ENCODE measurements at places on chromosomes 7 and 10.

GRCh38 chr7:22589641-22590201 lies 89.7 kb upstream of the STEAP1B start:
- DNase-seq: no peak

GRCh38 chr7:92485267-92485892 lies 7.6 kb upstream of the ERVW-1 start:
- DNase-seq: no peak

DNA sequence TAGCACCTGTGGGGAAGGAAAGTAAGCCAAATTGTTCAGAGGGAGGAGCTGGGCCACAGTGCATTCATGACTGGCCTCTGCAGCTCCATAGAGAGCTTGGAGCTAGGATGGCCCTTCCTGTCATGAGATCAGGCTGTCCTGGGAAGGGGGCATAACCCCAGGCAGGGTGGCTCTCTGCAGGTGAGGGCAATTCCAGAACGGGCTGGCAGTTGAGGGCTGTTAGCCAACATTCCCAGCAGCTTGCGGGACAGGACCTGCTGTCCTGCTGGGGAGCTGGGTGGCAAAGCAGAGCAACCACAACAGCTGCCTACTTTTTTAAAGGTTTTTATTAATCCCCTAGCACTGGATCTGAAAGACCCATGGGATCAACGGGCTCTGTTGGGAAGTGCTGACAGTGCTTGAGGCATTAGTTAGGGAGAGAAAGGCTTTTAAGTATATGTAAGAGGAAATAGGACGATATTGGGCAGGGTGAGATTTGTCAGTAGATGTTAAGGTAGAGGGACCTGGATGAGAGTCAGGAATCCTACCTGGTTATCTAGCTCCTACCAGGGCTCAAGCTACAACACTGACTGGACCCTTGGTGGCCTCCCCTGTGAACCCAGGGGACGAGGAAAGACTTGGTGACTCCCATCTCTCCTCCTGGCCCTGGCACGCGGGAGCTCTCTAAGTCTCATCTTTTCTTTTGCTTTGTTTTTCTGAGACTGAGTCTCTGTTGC lies 77.8 kb downstream of the NAMPT start:
- no peak for DNase-seq

- no peak for DNase-seq
Observed at GRCh38 chr7:39587393-39587792, 21.2 kb downstream of the YAE1 start.

GRCh38 chr10:110487411-110488331 lies 10.0 kb upstream of the DUSP5 start:
- DNase-seq: no peak

GRCh38 chr7:22569586-22570321 lies 69.8 kb upstream of the STEAP1B start:
- DNase-seq: no peak

DNA sequence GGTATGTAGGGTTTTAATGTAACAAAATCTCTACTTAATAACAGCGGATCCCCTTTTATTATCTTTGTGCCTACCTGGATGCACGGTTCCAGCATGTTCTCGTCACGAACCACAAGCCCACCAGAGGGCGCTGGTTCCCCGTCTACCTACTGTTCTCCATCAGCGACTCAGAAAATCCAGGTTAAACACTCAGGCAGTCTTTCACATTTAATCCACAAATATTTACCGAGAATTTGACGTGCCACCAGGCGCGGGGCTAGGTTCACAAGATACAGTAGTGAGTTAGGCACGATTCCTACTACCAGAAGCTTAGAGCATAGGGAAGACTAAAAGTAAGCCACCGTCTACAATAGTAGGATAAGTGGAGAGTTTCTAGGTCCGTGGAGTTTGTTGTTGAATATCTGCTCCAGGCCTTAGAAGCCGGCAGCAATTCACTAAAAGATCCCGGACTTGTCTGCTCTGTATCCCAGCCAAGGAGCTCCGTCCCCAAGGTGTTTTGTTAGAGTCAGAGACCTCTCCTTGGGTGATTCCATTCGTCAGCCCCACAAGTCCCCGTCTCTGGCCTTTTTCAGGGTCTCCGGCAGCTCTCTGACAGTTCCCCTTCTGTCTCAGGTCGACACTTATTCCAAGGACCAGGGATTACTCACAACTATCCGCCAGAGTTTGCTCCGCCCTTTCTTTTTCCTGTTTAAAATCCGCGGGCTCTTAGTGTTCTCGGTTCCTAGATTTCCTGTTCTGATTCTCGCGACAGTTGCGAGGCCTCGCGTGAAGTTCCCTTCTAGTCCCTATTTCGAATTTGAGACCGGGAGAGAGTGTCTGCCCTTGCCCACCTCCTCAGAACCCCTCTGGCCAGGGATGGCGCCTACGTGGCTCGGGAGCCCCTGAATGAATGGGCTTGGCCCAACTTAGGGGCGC lies 1.5 kb upstream of the KAZALD1 start:
- DNase-seq: peak; percentile 87

DNA sequence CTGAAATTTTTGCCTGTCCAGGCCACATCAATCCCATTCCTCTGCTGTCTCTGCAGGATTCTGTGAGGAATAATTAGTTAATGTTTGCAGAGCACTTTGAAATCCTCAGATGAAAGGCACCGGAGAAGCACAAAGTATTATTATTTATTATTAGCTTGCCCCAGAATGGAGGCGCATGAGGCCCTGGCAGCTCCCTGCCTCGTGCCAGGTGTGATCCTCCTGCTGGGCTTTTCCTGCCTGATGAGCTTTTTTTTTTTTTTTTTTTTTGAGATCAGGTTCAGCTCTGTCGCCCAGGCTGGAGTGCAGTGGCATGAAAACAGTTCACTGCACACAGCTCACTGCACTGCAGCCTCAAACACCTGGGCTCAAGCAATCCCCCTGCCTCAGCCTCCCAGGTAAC lies 65.2 kb downstream of the TCF7L2 start:
- DNase-seq: no peak

GRCh38 chr10:48333856-48334255 lies 27.4 kb downstream of the MAPK8 start:
- no peak for DNase-seq

DNA sequence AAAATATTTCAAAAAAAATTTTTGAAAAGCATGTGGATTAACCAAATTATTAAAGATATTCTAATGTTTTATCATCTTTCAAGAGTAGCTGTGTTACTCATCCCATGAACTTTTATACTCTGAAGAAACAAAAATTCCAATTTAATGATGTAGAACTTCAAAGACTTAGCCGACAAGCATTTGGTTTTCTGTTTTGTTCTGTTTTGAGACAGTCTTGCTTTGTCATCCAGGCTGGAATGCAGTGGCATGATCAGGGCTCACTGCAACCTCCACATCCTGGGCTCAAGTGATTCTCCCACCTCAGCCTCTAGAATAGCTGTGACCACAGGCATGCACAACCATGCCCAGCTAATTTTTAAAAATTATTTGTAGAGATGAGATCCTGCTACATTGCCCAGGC lies 17.8 kb upstream of the LCOR start:
- no peak for DNase-seq

DNA sequence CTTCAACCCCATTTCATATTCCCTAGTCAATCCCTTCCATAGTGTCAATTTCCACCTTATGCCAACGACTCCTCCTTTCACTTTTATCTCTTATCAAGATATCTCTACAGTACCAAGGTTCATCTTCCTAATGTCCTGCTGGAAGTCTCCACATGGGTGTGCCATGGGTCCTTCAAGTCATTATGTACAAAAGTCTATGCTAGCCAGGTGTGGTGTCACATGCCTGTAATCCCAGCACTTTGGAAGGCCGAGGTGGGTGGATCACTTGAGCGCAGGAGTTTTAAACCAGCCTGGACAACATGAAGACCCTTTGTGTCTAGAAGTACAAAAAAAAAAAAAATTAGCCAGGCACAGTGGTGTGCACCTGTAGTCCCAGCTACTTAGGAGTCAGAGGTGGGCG lies 47.6 kb downstream of the PRTFDC1 start:
- no peak for DNase-seq

DNA sequence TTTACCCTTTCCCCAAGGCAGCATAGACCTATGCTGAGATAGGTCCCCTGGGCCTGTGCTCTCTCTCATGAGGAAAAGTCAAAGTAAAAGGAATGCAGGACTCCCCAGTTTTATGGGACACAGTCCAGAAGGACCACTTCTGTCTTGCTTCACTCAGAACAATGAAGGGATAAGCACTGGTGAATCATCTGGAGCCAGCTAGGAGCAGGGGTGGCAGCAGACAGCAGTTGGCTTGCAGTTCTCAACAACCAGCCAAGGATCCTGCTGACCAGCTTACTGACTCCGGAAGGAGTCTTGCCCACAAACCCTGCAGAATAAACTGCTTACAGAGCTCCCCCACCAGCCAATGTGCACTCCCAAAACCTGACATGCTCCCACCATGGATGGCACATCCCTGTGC lies 152.1 kb upstream of the GHITM start:
- no peak for DNase-seq

DNA sequence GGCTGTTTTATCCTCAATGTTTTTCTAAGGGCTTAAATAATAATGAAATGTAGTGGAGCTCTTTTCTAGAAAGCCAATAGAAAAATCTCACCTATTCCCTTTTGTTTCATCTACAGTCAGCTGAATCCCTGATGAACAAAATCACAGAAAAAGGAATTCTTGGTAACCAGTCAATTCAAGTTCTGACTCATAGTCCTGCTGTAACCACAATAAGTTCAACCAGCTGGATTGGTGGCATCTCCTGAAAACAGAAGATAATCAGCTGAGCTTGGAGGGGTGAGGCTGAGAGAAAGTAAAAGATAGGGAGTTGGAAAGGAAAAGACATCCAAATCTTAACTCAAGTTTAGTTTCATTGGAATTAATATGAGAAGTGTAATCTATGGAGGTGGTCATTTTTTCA lies 772.1 kb downstream of the CCSER2 start:
- DNase-seq: no peak

- no peak for DNase-seq
Observed at GRCh38 chr7:30027740-30028215, 434 bp upstream of the PLEKHA8 start.

DNA sequence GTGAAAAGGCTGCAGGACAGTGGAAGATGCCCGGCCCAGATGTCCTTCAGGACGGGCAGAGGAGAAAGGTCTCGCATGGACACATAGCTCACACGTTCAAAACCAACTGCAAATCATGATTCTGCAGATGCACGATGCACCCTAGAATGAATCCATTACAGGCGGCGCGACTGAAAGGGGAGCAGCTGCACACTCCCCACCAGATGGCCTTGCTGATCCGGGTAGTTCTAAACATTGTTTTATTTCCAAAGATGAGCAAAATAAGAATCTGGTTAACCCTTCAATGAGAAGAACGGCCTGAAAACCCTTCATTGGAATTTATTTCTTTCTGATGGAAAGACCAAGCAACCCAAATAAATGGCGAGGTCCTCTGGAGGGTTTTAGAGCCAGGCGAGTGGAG lies 33.8 kb downstream of the CHST15 start:
- no peak for DNase-seq

DNA sequence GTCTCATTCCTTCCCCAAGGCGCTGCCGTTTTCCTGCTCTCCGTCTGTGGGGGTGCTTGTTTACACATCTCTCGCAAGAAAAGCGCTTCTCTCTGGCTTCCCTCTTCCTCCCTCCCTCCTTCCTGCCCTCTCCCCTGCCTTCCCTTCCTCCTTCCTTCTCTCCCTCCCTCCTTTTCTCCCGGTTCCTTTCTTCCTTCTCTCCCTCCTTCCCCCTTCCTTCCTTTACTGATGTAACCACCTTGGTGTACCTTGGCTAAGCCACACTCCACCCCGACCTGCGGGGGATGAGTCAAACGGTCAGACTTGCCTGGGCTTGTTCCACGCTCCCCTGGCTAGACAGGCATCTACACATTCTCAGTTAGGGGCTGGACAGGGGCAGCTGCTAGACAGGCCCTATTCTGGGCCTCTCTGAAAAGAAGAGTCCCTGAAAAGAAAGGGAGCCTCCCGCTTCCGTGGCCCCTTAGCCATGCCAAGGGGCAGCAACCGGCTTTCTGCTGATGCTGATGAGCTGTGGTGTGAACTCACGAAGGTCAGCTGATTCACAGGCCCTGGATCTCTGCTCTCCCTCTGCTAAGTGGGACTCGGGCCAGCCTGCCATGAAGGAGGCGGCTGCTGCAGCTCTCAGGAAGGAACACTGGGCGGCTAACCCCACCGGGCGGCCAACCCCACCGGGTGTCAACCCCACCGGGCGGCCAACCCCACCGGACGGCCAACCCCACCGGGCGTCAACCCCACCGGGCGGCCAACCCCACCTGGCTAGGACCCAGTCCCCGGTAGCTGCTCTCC lies 216.8 kb downstream of the TCERG1L start:
- no peak for DNase-seq

DNA sequence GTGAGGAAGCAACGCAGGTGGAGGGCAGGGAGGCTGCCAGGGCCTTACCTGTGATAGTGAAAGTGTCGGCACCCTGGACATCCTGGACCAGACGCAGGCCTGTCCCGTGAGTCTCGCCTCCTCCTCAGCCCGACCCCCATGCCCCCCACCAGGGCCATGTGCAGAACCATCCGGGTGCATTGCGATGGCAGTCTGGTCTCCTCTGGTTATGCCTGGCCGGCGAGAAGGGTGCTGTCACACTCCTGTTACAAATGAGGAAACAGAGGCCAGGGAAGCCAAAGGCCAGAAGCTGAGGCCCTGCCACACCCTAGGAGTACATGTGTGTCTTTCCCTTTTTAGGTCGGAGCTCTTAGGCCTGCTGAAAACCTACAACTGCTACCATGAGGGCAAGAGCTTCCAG lies 7.2 kb downstream of the DEPP1 start:
- DNase-seq: no peak

DNA sequence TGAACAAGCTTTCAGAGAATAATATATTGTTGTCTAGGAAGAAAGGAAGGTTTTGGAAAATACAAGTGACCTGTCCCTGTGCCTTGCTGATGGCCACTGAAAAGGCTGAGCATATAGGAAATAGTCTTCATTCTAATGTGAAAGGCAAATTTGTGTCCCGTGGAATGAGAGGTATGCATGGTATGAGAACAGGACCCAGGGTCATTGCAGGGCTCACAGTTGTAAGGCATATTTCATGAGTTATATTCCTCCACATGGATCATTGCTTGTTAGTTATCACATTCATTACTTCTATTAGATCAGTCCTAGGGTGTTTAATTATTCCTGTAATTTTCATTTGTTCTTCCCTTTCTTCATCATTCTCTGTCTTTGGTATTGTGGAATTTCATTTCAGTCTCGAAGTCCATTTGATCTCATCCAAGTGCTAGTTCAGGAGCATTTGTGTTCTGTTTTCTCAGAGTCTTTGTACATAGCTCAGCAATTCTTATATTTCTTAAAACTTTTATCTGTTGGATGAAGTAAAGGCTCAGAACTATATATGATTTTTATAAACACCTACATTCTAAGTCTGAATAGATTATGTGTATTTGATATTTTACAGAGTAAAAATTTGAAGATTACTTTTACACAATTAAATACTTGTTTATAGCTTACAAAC lies 39.4 kb upstream of the ARHGAP21 start:
- DNase-seq: no peak
